ENCODE measurements at places on chromosomes 6 and 20.
A peak's percentile ranks its signal among the peaks of the same experiment; 100 is the strongest.

DNA sequence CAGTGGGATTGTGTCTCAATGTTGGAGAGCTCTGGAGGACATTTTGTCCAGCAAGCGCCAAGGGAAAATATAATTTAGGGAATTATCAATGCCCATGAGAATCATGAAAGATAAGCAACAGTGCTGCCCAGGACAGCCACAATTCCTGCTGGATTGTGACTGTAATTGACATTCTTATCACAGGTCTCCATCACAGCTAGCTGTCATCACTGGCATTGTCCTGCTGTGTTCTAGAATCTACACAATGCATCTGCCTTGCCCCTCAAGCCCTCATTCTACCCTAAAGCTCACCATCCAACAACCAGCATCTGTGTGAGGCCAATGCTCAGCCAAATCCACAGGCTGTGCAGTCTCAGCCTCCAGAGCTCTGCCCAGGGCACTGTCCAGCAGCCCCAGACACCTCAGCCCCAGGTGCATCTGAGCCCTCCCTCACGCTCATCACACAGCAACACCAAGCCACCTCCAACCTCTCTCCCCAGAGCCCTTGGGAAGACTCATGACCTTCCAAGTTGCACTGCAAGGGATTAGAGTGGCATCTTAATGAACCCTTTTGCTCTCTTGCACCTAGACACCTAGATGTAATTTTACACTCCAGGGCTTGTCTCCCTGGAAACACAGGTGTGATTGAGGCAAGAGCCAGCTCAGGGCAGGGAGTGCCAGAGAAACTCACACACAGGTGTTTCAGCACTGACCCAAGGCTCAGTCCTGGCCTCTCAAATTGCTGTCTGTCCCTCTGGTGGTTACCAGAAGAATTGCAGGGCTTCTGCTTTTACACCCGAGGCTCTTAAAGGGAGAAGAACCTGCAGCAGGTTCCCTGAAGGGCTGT lies 85.2 kb upstream of the PHACTR3 start:
- peak; percentile 38 for DNase-seq

DNA sequence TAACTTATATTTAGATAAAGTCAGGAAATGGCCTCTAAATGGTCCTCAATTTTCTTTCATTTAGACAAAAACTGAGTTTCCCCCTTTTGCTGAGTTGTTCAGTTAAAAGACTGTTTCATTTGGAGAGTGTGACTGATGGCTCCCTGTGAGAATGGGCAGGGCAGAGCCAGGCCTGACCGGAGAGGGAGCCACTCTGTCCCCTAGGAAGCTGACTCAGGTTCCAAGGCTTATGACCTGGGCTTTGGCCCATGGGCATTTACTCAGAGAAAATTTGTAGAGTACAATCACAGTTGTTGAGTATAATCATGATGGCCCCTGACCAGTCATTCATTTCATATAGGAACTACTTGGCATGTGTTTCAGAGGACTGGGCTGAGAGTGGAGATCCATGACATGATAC lies 37.0 kb upstream of the AIG1 start:
- no peak for DNase-seq

- DNase-seq = no peak
Measured at GRCh38 chr6:140824595-140824994, 1308.1 kb upstream of the GJE1 start.

DNA sequence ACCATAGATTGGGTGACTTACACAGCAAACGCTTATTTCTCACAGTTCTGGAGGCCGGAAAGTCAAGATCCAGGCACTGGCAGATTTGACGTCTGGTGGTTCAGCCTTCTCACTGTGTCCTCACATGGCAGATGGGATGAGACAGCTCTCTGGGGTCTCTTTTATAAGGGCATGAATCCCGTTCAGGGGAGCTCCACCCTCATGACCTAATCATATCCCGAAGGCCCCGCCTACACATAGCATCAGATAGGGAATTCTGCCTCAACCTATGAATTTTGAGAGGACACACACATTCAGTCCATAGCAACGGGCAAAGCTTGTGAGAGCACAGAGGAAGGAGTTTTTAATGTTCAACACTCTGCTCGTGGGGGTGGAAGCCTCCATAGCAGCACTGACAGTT lies 27.5 kb downstream of the DAAM2 start:
- DNase-seq = no peak

DNA sequence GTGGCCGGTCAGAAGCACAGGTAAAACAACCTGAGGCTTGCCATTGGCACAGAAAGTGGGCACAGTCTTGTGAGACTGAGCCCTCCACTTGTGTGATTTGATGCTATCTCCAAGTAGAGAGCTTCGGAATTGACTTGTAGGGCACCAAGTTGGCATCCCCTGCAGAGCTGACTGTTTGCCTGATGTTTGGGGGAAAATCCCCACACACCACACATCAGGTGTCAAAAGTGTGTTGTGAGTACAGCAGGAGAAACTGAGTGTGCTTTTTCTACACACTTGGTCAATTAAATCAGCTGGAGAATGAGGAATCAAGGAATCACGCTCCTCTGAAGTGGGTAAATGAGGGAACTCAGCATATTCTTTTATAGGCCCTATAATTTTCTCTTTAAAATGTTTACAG lies 989 bp downstream of the SERINC3 start:
- DNase-seq = no peak

GRCh38 chr6:136061701-136062100 lies 188.4 kb downstream of the MTFR2 start:
- DNase-seq = no peak

GRCh38 chr6:33030245-33030644 lies 20.9 kb upstream of the HLA-DOA start:
- no peak for DNase-seq

GRCh38 chr6:43803055-43803782 lies 33.2 kb downstream of the VEGFA start:
- no peak for DNase-seq

- DNase-seq = no peak
Measured at GRCh38 chr6:68761985-68762384, 126.9 kb downstream of the ADGRB3 start.

DNA sequence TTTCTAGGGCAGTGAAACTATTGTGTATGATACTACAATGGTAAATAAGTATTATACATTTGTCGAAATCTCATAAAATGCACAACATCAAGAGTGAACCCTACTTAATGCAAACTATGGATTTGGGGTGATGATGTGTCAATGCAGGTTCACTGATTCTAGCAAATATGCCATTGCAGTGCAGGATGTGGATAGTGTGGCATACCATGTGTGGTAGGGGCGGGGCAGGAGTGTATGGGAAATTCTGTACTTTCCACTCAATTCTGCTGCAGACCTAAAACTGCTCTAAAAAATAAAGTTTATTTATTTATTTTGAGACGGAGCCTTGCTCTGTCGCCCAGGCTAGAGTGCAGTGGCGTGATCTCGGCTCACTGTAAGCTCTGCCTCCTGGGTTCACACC lies 44.3 kb downstream of the ABHD12 start:
- no peak for DNase-seq

- DNase-seq = no peak
Measured at GRCh38 chr6:56046576-56046975, 171.2 kb upstream of the BMP5 start.

DNA sequence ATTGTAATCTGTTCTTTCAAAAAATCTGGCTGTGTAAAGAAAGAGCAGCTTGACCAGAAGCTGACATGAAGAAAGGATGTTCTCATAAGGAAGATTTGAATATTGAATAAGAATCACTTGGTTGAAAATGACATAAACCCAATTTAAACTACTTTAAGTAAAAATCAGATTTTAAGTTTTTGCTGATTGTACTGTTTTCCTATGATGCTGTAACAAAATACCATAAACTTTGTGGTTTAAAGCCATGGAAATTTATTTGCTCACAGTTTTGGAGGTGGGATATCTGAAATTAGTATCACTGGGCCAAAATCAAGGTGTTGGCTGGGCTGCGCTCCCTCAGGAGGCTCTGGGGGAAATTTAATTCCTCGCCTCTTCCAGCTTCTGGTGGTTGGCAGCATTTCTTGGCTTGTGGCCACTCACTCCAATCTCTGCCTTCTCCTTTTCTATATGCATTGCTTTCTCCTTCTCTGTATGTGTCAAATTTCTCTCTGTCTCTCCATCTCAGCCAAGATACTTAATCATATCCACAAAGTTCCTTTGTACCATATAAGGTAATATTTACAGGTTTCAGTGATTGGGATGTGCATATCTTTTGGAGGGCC lies 141.2 kb upstream of the ZFP64 start:
- no peak for DNase-seq

DNA sequence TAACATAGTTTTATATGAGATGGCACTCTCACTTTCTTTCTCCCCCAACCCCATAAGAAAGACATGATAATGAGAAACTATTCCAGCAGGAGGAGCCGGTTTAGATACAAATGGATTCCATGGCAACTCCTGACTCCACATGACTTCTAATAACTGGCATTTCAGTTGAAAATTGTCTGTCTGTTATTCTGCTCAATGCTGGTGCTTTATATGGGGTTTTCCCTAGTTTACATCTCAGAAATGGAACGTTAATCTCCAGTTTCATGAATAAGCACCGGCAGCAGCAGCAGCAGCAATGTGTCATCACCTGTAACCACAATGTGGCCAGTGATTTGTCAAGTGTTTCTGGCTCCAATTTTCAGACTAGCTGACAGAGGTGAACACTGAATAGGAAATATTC lies 8.0 kb upstream of the SIM1 start:
- no peak for DNase-seq

DNA sequence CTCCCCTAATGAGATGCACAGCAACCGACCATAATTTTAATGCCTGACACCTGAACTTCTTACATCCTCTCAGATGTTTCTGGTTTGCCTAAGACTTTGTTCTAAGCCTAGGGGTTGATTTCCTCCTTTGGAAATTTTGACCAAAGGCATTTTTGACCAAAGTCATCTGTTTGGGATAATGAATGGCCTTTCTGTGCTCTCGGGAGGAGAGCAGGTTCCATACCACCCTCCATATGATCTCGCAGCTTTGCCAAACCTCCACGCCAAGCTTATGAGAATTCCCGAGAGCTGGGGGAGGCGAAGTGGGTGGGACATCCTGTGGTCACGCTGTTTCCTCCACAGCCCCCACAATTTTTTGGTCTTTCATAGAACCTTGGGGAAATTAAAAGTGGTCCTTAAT lies 91.7 kb downstream of the SCML4 start:
- no peak for DNase-seq

GRCh38 chr20:16485401-16485800 lies 87.8 kb downstream of the KIF16B start:
- DNase-seq = peak; percentile 77

- no peak for DNase-seq
Measured at GRCh38 chr6:15550546-15551123, 112.2 kb downstream of the DTNBP1 start.

- DNase-seq = no peak
Measured at GRCh38 chr6:169782966-169783365, 31.5 kb downstream of the ERMARD start.

- DNase-seq = no peak
Measured at GRCh38 chr6:110415086-110415916, at the start of gene DDO. TSS of gene DDO (minus strand) at chr6:110415575. CDS start at chr6:110413462, 2,113 bp downstream.

DNA sequence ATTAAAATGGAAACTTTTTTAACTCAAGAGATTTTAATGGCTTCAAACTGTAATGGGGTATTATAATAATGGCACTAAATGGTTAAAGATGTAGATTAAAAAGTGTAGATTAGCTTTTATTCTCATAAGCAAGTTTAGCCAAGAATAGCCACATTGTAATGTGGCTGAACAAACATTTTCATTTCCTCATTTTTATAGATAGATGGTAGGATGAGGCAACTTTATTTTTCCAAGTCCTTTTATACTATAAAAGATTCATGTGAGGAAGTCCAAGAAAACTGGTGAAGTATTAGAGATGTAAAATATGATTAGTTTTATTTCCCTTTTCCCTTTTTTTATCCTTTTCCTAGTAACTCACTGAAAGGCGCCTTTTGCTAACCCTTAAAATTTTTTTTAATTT lies 88.8 kb downstream of the ATRN start:
- no peak for DNase-seq

- no peak for DNase-seq
Measured at GRCh38 chr20:3543901-3544507, 73.2 kb downstream of the ATRN start.

DNA sequence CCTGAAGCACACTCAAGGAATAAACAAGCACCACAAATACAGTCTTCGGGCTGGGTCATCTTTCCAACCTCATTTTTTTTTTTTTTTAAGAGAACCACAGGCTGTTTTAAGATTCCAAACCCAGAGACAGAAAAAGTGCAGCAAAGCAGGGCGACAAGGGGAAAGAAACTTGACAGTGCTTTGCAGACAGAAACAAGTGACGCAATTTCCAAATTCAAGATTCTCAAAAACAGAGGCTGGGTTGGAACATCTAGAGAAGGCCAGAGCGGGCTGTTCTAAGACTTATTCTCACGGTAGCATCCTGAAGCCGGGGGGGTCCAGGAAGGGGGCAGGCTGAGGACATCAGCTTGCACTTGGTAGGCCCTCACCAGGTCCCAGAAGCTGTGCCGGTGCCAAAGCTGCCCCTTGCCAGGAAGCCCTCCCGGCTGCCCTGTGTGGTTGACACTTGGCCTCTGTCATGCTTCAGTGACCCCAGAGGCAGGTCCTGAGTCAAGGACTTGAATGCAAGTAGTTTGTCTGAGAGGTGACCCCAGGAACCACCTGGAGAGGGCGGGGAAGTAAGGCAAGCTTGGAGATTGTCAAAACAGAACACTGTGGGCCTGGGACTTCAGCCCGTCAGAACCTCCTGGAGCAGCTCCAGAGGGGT lies 50.5 kb downstream of the BMP7 start:
- DNase-seq = no peak

DNA sequence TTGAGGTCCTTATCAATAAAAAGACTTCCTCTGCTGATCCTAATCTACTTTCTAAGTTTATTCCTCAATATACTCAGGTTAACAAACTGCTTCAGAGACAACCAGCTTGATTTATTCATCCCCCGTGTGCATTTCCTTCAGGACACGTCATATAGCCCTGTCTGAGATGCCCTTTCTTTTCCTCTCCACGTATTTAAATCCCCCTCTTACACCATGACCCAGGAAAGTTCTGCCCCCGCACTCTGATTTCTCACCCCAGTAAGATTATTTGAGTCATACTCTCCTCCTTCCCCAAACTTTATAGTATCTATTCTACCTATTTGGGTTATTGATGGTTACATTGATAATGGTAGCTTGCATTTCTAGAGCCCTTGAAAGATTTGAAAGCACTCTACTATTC lies 9.8 kb upstream of the CGA start:
- DNase-seq = no peak

DNA sequence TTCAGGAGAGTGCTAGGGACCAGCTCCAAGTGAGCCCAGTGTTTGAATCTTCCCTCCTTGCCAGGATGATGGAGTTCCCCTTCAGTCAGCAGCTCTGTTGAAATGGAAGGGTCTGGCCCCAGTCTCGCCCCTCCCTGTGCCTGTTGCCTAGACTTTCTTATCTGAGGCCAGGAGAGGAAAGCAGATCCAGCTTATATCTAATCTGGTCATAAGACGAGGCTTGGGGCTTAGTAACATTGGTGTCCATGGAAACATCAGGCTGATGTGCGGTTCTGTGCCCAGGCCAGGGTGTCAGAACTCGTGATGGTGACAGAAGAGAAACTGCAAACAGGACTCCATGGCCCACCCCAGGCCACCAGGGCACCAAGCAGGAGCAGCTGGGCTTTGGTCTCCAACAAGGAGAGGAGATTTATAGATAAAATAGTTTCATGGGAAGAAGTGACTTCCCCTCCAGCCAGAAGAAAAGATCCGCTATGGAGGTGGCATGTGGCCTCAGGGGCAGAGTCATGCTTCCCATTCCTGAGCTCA lies 9.8 kb downstream of the MAS1L start:
- no peak for DNase-seq
